Lower leg skin (tissue), 4 donors: ENCODE measurements at places on chromosomes 1 and 21.

- peak; percentile 24 for DNase-seq
These were observed 81.4 kb downstream of the ASTN1 start for GRCh38 chr1:177082855-177083693.

GRCh38 chr1:113042285-113043143 is 30.5 kb upstream of the LRIG2 start:
- peak; percentile 93 for DNase-seq

DNA sequence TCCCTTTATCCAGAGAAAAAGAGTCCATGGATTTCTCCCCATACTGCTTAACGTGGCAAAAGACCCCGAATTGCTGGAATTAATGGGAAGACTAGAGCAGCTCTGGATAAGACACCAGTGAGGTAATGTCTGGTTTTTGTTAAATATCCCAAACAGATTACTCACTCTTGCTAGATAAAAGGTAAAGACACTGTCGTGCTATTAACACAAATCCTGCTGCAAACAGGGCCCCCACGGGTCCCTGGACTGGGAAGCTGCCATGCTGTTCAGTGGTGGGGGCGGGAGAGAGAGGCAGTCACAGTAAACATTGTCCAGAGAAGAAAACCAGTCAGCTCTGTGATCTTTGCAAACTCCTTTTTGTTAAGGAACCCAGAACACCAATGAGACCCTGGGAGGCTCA is 15.2 kb upstream of the SRP9 start:
- DNase-seq: no peak

- DNase-seq: peak; percentile 65
These were observed 172.0 kb upstream of the CAMK1G start for GRCh38 chr1:209411491-209411929.

- no peak for DNase-seq
These were observed 4.8 kb downstream of the CTH start for GRCh38 chr1:70415882-70416281.

DNA sequence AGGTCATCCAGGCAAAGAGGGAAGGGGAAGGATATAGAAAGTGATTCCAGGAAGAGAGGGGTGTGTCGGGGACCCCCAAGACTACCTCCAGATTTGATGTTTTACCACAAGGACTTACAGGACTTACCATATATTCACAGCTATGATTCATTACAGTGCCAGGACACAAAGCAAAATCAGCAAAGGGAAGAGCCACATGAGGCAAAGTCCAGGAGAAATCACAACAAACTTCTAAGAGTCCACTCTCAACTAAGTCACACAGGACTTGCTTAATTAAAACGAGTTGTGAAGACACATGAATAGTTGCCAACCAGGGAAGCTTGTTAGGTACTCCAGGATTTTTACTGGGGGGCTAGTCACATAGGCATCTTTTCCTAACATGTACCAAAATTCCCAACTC is 217.3 kb downstream of the TTLL7 start:
- no peak for DNase-seq

DNA sequence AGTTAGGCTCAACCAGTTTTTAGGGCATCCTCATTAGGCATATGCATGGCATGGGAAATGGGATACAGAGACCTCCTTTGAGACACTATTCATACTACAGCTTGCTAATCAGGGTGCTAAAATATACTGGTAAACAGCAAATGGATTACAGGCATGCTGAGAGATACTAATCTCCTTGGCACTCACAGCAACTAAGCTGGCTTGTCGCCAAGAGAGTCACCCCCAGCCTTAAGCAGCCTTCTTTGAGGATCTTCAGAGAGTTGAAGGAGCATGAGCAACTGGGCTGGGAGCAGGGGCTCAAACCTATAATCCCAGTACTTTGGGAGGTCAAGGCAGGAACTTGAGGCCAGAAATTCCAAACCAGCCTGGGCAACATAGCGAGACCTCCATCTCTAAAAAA is 120.1 kb upstream of the NR5A2 start:
- DNase-seq: no peak

GRCh38 chr1:175188936-175189335 is 3.6 kb downstream of the KIAA0040 start:
- DNase-seq: no peak

GRCh38 chr1:2983319-2983705 is 38.0 kb upstream of the ACTRT2 start:
- DNase-seq: peak; percentile 72

- DNase-seq: no peak
These were observed 6.0 kb downstream of the IFNAR1 start for GRCh38 chr21:33330726-33331125.

DNA sequence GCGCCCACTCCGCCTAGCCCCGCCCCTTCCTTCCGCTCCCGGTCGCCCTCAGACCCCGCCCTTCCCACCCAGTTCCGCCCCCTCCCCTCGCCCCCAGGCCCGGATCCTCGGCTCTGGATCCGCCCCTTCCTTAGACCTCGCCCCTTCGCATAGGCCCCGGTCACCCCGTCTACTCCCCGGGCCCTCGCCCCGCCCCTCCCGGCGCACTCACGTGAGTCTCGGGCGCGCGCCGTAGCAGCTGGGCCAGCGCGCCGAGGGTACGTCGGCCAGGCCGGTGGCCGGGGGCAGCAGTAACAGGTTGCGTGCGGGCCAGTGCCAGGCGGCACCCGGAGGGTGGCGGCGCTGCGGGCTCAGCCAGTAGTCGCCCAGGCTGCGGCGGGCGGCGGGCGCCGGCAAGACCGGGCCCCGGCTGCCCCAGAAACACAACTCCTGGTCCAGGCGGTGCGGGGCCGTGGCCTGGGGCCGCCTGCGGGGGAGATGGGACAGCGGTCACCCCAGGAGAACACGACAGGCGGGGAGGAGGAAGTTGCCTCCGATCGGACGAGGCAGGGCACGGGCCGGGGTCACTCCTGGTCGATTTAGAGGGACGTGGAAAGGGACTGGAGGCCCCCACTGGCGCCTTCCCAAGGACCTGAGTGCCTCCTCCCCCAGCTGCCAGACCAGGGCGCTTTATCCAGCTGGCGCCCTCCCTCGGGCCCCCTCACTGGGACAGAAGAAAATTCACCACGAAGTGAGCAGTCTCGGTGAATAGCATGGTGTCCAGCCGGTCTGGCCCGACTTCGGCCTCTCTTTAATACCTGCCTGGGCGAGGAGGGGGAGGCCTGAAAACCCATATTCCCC is 10.7 kb downstream of the FAM229A start:
- peak; percentile 99 for DNase-seq

DNA sequence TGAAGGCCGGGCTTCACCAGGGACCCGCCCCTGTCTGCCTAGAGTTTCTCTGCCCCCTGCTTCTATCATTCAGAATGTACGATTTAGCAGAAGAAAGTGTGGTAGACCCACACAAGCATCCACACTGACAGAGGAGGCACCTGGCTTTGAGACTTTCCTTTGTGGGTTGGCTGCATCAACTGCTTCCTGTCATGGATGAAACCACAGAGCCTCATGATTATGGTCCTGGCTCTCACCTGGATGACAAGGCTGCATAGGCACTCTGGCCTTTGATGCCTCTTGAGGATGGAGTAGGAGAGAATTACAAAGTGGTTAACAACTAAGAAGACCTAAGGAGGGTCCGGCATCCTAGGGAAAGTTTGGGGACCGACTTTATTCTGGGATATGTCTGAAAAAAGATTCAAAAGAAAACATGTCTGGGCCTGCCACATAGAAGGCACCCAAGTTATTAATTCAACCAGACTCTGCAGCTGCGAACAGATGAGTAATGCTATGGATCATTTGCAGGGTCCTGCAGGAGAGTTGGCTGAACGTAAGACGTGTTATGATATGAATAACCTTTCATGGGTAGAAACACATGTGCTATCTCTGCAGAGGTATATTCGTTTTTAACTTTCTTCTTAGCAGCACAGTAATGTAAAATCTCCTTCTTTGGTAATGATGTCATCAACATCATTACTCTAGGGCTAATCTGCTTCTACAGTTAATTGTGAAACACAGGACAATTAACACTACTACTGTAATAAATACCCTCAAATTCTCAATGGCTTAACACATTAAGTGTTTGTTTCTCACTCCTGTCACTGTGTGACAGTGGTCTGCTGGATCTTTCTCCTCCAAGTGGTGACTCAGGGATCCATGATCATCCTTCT is 136.2 kb downstream of the SLC35F3 start:
- no peak for DNase-seq

DNA sequence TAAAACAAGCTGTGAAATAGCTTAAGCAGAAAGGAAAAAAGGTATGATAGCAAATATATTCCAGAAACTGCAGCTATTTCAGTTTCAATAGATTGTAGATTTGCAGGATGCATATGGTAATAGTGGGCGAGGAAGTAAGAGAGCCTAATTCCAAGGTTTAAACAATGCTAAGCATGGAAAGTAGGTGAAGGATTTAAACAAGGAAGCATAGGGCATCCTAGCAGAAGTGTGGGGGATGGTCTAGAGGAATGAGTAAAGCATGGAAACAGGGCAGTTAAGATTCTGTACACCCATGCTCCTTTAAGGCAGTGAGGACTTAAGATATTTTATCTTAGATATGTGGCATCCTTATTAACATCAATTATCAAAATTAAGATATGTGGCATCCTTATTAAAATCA is 2.6 kb downstream of the IVNS1ABP start:
- no peak for DNase-seq

DNA sequence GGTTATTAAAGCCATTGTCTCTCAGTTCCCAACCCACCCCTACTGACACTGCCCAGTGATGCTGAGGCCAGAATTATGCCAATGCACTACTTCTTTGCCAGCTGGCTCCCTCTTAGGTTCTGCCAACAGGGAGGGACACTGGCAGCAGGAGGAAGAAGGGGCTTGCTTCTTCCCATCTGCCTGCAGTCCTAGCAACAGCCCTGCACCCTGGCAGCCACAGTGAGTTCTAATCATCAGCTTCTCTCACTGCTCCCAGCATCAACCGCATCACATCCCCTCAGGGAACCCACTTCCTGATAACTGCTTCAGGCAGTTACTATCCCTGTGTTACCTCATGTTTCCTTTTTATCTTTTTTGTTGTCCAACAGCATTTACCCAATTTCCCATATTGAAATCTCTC is 86.2 kb downstream of the UBR4 start:
- no peak for DNase-seq

GRCh38 chr1:45306319-45306718 is 20.4 kb upstream of the HPDL start:
- DNase-seq: no peak

DNA sequence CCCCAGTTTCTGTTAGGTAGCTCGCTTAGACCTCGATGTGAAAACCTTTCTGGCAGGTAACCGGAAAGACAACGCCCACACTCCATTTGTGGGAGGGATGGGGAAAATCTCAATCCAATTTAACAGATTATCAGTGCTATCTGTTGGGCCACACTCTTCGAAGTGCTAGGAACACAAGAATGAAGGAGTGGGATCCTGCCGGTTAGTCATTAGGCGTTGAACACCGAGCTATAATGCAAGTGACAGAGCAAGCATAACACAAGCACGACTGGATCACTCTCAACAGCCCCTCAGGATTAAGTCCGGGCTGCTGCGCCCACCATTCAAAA is 531 bp downstream of the SNIP1 start:
- no peak for DNase-seq

GRCh38 chr1:46421739-46422138 is 27.6 kb downstream of the FAAH start:
- no peak for DNase-seq

- DNase-seq: no peak
These were observed 54.4 kb upstream of the TINAGL1 start for GRCh38 chr1:31521761-31522555.

GRCh38 chr1:211783897-211784296 is 46.7 kb downstream of the LPGAT1 start:
- DNase-seq: no peak

DNA sequence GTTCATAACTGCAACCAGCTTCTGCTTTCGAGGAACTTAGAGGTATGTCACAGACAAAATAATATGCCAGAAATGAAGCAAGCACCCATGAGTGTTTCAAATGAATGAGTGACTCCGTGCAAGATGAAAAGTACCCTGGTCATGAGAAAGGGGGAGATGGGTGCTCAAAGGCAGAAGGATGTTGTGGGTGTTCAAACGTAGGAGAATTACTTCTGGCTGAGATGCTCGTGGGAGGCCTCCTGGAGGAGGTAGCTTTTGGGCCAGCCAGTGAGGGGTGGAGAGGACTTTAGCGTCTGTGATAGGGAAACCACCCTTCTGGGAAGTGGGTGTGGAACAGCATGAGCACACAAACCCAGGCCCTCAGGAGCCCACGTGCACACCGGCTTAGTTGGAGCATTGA is 113.8 kb downstream of the SYF2 start:
- DNase-seq: no peak
